ENCODE measurements at places on chromosomes 3 and 15.

DNA sequence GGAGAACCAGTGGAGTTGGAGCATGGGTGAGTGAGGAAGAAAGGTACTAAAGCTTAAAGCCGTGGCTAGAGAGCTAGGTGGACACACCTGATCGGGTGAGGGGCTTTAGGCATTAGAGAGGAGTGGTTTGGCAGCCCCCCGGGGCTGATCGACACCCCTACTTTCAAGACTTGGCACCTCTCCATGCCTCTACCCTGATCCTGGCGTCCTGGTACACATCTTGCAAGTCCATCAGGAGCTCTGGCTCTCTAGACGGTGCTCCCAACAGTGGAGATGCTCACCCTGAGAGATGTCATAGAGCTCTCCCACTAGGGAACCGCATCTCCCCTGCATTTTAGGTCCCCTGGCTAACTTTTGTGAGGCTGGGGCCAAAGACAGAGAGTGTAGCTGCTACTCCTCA, 98.1 kb downstream of the XXYLT1 start:
- DNase-seq = no peak

- DNase-seq = no peak
Measured at GRCh38 chr3:29099296-29099695, 181.6 kb upstream of the RBMS3 start.

DNA sequence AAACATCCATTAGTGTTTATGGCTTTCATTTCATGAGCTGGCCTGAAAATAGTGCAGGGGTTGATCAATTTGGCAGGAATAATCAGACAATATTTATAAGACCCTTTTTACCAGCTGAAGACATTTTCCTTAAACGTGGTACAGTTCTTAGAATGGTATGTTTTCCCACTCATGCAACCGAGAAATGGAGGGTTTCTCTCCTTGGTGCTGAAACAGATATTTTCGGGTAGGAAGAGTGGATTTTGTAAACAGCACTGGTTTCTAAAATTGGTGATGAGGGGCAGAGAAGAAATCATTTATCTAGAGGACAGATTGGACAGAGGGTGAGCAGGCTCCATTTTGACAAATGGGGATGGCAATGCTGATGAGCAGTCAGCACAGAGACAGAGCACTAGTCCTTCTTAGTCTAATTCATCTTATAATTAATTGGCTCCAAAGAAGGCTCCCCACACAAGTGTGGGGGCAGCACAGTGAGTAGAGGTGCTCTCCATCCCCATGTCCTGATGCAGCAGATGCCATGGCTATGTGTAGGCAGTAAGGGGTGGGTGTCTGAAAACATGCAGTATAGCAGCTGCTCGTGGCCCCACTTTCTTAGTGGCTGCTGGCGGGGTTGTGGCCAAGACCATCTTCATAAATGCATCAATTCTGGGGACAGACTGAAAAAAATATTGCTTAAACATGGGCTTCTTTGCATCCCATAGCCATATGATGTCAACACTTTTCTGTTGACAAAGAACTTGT, 18.1 kb upstream of the SLC7A14 start:
- no peak for DNase-seq

DNA sequence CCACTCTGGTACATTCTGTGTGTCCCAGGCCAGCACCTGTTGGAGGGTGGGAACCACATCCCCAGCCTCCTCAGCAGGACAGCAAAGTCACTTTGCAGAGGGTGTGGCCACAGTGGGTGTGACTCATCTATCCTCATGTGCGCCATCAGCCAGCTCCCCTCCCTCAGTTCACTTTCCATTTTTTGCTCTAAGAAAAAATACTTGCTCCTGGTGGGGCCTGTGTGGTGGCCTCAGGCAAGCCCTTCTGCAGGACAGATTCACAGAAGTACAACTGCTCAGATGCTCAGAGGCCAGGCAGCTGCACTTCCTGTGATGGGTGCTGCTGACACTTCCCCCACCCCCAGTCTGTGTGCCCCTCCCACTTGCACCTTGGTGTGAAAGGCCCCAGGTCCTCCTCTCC, 78.3 kb upstream of the ALDH1L1 start:
- no peak for DNase-seq

GRCh38 chr3:69901802-69902201, 97.7 kb upstream of the SAMMSON start:
- no peak for DNase-seq

GRCh38 chr3:147890114-147890513, 480.9 kb downstream of the ZIC1 start:
- DNase-seq = no peak

- DNase-seq = no peak
Measured at GRCh38 chr3:138097192-138098172, 17.9 kb downstream of the DZIP1L start.

- DNase-seq = no peak
Measured at GRCh38 chr3:36893826-36894225, 51.0 kb downstream of the TRANK1 start.

GRCh38 chr3:131282967-131283366, 98.6 kb upstream of the NUDT16 start:
- no peak for DNase-seq

DNA sequence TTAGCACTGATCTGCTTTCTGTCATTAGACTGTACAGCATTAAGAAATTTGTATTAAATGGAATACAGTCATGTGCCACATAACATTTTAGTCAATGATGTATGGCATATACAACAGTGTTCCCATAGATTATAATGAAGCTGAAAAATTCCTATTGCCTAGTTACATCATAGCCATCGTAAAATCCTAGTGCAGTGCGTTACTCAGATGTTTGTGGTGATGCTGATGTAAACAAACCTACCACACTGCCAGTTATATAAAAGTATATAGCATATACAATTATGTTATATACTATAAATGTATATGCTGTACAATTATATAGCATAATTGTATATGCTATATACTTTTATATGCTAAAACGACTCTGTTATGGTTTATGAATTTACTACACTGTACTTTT, 41.7 kb downstream of the APH1B start:
- no peak for DNase-seq

GRCh38 chr3:146537603-146538002, 6.8 kb downstream of the PLSCR1 start:
- no peak for DNase-seq

All from non-pigmented ciliary epithelial cell (primary cell).